Activated T-helper 1 cell treated with anti-CD3 and anti-CD28 coated beads, Interleukin-12 subunit alpha, Interleukin-12 subunit beta, Interleukin-2, Interleukin-4 antibody, amounts not matched to agents 30 ng/mL and 10 ng/mL and 1 ng/mL, durations not matched to agents 14 hours and 24 hours and 36 hours (primary cell): ENCODE measurements at places on chromosomes 1 and 21. TPM values are rescaled to one million over a fixed set of nuclear protein-coding genes. Genes with fewer than 3 reads are reported as not detected.

Gene KCNJ6
- not detected in 2 replicates for total RNA-seq

Gene CCDC190
- total RNA-seq: not detected in 2 replicates

Gene IL23R
- total RNA-seq: 13.3 and 14.1 TPM in 2 replicates

Gene CLDN8
- not detected in 2 replicates for total RNA-seq

Gene DIP2A
- total RNA-seq: 33.5 and 33.6 TPM in 2 replicates

Gene PCP4
- total RNA-seq: not detected in 2 replicates

Gene CYP4Z1
- total RNA-seq: not detected in 2 replicates

Gene CRABP2
- total RNA-seq: 1.4 and 1.6 TPM in 2 replicates

Gene SLC25A34
- 1.1 and 1.8 TPM in 2 replicates for total RNA-seq

Gene NBPF1
- total RNA-seq: 4.4 and 6.1 TPM in 2 replicates

Gene LCE1B
- not detected in 2 replicates for total RNA-seq

Gene KAZN
- 0.54 and 0.91 TPM in 2 replicates for total RNA-seq

Gene NRAS
- total RNA-seq: 57.5 and 62.1 TPM in 2 replicates

Gene POGK
- 51.4 and 54.1 TPM in 2 replicates for total RNA-seq

Gene CRYAA
- not detected in 2 replicates for total RNA-seq

Gene SYCP1
- total RNA-seq: not detected in 2 replicates

Gene C1orf185
- total RNA-seq: not detected in 2 replicates

Gene KCNC4
- total RNA-seq: 11.8 and 14.3 TPM in 2 replicates

Gene SUCO
- total RNA-seq: 39.3 and 40.4 TPM in 2 replicates

Gene S100A12
- not detected in 2 replicates for total RNA-seq

Gene TMCO2
- total RNA-seq: not detected in 2 replicates

Gene CGN
- 0.17 and 0.91 TPM in 2 replicates for total RNA-seq

Gene KIF21B
- total RNA-seq: 50.4 and 52.0 TPM in 2 replicates
